Activated CD8-positive, alpha-beta memory T cell treated with anti-CD3 and anti-CD28 coated beads, Interleukin-2, amount 10 ng/mL, durations not matched to agents 7 days and 5 days (primary cell): ENCODE measurements at places on chromosomes 12 and 14. TPM values are rescaled to one million over a fixed set of nuclear protein-coding genes. Genes with fewer than 3 reads are reported as not detected.
A peak's percentile ranks its signal among the peaks of the same experiment; 100 is the strongest.

DNA sequence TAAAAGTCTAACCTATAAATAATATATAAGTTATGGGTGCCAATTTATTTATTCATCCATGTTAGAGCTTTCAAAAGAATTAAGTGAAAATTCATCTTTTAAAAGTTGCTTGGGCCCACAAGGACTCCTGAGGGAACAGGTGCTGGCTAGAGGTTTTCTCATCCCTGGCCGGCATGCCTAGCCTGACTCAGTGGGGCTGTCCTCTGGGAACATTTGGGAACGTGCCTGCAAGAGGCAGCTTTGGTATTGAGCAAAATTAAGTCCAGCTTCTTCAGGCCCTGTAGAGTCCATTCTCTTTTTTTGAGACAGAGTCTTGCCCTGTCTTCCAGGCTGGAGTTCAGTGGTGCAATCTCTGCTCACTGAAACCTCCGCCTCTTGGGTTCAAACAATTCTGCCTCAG lies 44.7 kb downstream of the SPTB start:
- DNase-seq: no peak

GRCh38 chr14:106620368-106620767 lies 1094.0 kb downstream of the TMEM121 start:
- DNase-seq: no peak

DNA sequence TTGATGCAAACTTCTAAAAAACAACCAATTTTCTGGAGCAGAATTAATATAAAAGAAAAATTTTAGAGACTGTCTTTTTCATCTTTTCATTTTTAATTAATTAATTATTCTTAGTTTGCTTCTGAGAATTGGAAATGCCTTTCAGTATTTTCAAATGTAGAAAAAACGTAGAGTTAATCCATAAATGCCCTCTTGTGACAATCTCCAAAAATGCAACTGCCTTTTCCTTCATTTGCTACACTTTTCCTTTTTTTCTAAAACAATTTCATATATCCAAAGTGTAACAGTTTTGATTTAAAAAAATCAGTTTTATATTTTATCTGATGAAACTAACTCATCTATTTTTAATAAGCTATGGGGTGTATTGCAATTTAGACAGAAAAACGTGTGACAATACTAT lies 409.3 kb downstream of the PRKD1 start:
- DNase-seq: no peak

- DNase-seq: no peak
Observed at GRCh38 chr12:27431185-27431584, 15.4 kb upstream of the SMCO2 start.

DNA sequence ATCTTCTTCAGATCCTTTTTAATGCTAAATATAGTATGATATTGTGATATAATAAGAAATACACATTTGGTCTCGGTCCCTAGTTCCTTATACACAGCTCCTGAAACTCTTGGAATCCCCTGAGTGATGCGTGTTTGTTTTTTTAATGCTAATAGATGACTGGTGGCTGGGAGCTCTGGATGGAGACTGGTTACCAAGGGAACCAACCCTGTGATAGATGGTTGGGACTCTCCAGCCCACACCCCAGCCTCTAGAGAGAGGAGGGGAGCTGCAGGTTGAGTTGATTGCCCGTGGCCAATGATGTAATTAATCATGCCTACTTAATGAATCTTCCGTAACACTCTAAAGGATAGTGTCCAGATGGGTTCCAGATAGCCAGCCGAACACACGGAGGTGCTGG lies 140.6 kb downstream of the FBXL14 start:
- no peak for DNase-seq

DNA sequence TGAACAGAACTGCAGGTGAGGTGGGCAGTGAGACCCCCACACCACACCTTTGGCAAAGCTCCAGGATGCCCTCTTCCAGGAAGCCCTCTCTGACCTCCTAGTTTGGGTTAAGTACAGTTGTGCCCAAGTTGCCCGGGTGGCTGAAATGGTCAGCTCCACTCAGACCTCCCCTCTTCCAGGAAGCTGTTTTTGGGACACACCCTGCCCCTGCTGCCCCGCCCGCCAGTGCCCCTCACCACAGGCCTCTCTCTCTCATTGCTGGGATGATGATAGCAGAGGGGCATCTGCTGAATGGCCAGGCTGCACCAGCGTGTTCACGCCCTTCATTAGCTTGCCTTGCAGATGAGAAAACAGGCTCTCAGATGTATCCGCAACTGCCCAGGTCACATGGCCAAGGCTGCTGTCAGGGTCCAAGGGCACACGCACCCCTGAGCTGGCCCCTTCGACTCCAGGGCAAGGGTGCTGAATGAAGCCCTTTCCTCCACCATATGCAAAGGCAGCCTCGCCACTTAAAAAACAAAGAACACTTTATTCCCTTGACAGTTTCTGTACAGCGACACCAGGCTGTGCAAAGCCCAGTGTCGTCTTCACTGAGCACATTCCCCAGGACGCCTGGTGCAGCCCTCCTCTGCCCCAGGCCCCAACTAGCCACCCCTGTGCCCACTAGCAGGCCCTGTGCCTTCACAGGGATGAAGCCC lies 15.5 kb downstream of the SLC25A29 start:
- DNase-seq: no peak

GRCh38 chr12:128844031-128844635 lies 9.1 kb upstream of the GLT1D1 start:
- DNase-seq: peak; percentile 61

DNA sequence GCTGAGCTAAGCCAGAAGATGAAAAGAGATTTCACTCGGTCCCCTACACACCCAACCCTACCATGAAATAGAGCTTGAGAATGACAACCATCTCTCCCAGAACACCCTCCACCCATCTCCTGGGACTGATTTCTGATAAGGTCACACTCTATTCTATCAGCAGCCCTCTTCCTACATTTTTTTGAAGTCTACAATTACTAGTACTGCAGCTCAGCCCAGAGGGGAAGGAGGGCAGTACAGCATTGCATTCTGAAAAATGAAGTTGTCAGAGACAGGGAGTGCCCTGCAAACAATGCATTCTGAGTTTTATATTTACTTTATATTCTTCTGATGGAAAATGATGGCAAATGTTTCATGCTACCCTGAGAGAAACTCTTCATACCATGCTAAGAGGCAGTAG lies 318.5 kb downstream of the BCAT1 start:
- DNase-seq: no peak

GRCh38 chr12:62707939-62708338 lies 227.0 kb downstream of the PPM1H start:
- no peak for DNase-seq

DNA sequence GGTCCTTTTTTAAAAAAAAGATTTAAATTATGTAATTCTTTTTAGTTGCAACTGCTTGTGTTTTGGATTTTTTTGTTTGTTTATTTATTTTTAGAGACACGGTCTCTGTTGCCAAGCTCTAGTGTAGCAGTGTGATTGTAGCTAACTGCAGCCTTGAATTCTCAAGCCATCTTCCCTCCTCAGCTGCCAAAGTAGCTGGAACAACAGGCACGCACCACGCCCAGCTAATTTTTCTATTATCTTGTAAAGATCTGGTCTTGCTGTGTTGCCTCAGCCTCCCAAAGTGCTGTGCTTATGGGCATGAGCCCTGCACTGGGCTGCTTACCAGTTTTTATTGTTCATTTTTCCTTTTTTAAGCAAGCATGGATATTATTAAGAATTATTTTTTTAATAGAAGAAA lies 10.6 kb upstream of the ART4 start:
- DNase-seq: no peak

DNA sequence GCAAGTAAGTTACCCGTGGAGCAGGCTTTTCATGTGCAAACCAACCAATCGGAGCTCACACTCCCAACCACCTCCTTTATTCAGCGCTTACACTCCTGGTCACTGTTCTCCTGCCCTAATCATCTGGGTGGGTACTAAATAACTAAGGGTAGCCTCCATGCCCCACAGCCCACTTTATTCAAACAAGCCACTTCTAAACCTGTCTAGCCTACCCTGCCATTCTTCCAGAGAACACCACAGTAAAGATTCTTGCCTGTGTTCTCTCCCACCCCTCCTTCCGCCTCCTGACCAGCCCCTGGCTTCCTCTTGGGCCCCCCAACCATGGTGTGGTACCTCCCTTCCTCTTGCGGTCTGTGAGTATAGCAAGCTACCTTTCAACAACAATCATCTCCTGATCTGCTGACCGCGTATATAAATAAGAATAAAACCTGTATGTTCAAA lies 581.9 kb downstream of the VRK1 start:
- DNase-seq: peak; percentile 85

DNA sequence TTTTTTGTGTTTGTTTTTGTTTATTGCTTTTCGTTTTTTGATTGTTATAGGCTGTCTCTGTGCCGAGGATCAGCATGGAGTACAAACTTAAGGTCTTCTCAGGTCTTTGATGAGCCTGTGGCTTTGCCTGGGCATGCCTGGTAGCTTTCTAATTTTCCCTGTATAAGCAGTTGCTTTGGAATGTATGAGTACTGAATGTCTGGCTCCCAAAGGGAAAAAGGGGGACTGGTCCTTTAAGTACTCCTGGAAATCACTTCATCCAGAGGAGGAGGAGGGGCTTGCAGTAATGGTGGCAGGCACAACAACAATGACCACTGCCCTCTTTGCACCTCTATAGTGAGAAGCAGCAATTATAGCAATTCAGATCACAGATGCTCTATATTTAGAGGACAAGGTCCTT lies 67.6 kb upstream of the TTC7B start:
- no peak for DNase-seq

DNA sequence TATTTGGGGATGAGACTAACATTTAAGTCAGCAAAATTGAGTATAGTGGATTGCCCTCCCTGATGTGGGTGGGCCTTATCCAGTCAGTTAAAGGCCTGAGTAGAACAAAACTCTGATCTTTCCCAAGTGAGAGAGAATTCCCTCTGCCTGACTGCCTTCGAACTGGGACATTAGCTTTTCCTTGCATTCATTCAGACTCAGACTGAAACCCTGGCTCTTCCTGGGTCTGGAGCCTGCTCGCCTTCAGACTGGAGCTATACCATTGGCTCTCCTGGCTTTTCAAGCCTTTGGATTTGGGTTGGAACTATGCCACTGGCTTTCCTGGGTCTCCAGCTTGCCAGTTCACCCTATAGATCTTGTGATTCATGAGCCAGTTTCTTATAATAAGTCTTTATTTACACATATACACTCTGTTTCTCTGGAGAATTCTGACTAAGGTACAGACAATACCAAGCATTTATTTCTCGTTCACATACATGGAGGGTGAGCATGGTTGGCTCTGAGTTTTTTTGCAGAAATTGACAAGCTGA lies 296.5 kb downstream of the ERC1 start:
- no peak for DNase-seq

DNA sequence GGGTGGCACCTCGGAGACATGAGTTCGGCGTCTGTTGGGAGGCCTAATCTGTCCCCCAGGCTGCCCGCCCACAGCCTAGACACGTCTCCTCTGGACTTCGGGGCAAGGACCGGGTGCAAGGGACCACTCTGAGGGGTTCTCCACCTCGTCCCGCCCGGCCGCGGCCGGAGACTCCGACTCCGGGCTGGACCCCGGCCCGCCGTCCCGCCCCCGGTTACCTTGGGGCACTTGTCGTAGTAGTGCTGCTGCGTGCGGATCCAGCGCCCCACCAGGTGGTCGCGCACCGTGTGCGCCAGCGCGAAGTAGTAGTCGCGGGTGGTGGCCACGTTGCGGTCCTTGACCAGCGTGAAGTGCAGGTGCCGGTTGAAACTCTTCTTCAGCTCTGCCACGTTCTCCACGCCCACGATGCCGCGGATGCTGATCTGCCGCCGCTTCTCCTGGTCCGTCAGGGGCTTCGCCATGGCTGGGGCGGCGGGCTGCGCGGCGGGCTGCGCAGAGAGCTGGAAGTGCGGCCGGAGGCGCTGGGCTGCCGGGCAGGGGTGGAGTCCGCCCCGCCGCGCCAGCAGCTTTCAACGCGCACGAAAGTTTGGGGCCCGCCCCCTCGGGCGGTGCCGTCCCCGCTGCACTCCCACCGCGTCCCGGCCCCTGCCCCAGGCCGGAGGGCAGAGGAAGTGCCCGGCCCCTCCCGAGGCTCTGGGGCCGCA lies at the start of gene PYGL:
PYGL (minus strand) TSS at position 541 of the 704 bp plus-strand sequence; CDS start at position 461, 80 bp downstream.
- peak; percentile 43 for DNase-seq

DNA sequence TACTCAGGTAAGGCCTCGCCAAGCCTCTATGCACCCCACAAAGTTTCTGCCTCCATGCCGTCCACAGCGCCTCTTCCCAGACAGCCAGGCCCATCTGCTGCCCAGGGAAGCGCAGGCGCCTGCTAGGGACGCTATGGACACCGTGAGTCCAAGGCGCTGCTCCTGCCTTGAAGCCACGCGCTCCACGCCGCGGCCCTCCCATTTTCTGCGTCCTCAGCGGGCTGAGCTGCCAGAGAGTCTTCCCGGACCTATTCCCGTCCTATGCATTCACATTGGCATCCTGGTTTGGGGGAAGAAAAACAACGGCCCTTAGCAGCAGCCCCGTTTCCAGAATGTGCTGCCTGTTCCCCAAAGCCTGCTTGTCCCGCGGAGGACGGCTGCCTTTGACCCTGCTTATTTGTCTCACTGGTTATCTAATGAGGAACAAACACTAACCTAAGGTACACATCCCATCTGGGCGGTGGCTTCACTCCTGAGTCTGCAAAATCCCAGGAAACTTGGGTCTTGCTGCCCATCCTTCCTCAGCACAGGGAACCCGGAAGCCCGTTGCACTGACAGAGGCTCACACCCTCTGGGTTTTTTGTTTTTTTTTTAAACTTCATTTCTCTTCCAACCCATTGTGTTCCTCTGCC lies 38.0 kb downstream of the MMAB start:
- DNase-seq: no peak

DNA sequence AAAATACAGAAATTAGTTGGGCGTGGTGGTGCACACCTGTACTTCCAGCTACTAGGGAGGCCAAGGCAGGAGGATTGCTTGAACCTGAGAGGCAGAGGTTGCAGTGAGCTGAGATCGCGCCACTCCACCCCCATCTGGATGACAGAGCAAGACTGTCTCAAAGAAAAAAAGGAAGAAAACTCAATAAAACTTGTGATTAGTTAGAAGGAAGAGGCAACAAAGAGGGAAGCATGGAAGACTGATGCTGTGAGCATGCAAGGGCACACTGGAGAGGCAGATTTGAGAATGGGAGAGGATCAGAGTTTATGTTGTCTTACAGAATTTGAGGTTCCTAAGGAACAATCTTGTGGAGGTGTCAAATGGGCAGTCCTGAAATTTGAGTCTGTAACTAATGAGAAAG lies 2.8 kb upstream of the ZC2HC1C start:
- no peak for DNase-seq

DNA sequence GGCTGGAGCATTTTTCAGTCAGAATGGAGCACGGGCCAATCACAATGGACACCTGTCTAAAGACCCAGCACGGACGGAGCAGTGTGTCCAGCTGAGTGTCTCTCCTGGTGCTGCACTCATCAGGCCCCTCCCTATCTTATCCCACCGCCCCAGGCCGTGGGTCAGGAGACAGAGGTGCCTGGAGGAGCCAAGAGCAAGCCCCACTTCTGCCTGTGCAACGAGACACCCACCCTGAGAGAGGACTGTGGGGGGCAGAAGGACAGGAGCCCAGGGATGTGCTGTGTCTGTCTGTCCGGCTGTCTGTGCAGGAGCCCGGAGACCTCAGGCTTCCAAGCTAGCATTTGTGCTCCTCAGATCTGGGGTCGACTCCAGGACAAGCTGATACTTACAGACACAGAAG lies 69.6 kb upstream of the SFSWAP start:
- DNase-seq: no peak

The TAS2R42 gene
- total RNA-seq: not detected

The YARS2 gene
- total RNA-seq: 28.7 TPM

The VRTN gene
- total RNA-seq: not detected

The IFT81 gene
- total RNA-seq: 2.2 TPM

The CLEC7A gene
- not detected for total RNA-seq

The TPPP2 gene
- total RNA-seq: not detected

The CIDEB gene
- 24.5 TPM for total RNA-seq
